ENCODE measurements at places on chromosomes 12 and 14.

- DNase-seq = no peak
These were observed 540.1 kb upstream of the MIS18BP1 start for GRCh38 chr14:45793081-45793480.

GRCh38 chr12:77689510-77690086 is 141.1 kb upstream of the NAV3 start:
- DNase-seq = no peak

GRCh38 chr14:102505775-102506625 is 3.6 kb downstream of the ANKRD9 start:
- no peak for DNase-seq

DNA sequence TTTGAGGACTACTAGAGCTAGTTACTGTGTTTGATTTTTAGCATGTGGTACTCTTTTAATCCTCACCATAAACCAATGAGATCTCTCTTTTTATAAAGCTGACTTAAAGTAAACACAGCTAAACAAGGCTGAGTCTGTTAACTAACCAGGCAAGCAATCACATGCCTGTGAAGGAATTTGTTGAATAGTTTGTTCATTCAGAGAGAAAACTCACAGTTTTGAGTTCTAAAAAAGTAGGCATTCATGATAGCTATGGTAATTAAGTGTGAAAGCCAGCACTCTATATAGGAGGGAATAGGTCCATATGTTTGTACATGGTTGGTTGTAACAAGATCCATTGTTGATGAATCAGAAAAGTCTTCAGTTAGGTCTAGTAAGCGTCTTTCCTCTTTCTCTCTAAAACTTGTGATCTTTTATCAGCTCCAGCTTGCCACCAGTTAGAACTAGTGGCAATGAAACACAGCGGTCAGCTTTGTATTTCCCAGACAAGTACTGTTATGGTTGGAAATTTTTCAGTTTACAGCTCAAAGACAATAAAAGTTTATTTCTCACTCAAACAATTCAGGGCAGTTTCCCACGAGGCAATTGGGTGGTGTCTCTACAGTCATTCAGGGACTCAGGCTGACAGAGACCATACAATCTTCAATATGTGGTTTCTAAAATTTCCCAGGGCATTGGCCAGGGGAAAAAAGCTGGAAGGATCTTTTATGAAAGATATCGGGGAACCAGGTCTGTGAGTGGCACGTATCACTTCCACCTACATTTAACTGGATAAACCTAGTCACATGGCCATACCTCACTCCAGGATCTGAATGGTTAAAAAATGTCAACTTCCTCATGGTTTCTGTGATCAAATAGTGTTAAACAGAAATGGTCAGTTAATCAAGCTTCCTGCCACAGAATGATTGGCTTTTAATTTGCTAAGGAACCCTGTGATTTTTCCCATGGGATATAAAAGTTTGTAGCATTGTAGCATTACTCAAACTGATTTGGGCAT is 203.1 kb downstream of the KIF21A start:
- no peak for DNase-seq

GRCh38 chr14:74979442-74980397 is 23.0 kb upstream of the EIF2B2 start:
- no peak for DNase-seq

- no peak for DNase-seq
These were observed 68.2 kb upstream of the EVL start for GRCh38 chr14:99996951-99997571.

- no peak for DNase-seq
These were observed 253.1 kb upstream of the PELI2 start for GRCh38 chr14:55864890-55865655.

- DNase-seq = no peak
These were observed 729 bp upstream of the GAPDH start for GRCh38 chr12:6533653-6533922.

GRCh38 chr14:56580221-56580711 is 668 bp downstream of the TMEM260 start:
- no peak for DNase-seq

- no peak for DNase-seq
These were observed 455.4 kb upstream of the FAR2 start for GRCh38 chr12:28693565-28694219.

- DNase-seq = no peak
These were observed 4.6 kb upstream of the MFAP5 start for GRCh38 chr12:8667270-8667669.

DNA sequence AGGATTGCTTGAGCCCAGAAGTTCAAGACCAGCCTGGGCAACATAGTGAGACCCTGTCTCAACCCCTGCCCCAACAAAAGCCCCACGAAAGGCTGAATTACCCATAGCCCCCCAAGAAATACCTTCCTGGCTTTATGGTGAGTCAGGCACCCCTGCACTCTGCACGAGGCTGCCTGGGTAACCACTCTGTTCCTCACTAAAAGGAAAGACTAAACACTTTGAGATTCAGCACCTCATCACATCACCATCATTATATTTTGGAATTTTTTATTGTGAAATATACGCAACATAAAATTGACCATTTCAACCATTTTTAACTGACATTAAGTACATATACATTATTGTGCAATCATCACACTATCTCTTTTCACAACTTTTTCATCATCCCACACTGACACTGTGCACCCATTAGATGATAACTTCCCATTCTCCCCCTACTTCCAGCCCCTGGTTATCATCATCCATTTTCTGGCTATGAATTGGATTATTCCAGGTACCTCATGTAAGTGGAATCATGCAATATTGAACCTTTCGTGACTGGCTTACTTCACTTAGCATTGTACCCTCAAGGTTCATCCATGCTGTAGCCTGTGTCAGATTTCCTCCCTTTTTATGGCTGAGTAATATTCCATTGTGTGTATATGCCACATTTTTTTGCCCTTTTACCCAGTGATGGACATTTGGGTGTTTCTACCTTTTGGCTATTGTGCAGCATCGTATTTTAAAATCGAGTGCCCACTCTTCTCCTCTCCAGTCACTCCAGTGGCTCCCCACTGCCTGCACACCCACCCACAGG is 51.5 kb downstream of the TSPAN9 start:
- no peak for DNase-seq

GRCh38 chr12:52243856-52244614 is 11.0 kb downstream of the KRT7 start:
- DNase-seq = peak; percentile 25

GRCh38 chr12:117502633-117503032 is 141.2 kb upstream of the NOS1 start:
- DNase-seq = no peak

DNA sequence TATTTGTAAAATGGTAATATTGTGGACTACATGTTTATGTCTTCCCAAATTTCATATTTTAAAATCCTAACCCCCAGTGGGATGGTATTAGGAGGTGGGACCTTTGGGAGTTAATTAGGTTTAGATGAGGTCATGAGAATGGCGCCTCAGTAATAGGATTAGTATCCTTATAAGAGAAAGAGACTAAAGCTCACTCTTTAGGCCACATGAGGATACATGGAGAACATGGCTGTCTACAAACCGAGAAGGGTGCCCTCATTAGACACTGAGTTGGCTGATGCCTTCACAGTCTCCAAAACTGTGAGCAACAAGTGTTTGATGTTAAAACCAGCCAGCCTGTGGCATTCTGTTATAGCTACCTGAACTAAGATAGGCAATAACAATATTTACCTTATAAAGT is 58.3 kb upstream of the OTOGL start:
- no peak for DNase-seq

DNA sequence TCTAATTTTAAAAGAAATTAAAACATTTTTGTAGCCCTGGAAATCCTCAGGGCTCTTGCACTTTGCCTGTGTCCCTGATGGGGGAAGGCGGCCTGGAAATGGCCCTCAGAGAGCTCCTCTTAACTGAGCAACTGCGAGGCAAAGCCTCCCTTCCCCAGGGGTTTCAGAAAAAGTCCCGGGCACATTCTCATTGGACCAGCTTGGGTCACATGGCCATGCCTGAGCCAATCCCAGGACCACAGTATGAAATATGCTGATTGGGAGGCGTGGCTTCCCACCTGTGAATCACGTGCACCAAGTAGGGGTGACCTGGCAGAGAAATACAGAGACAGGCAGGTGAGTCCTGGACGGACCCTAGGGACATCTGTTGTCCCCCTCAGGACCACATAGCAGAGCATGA is 90.4 kb upstream of the SFSWAP start:
- no peak for DNase-seq

Measured in activated T-helper 1 cell treated with anti-CD3 and anti-CD28 coated beads, Interleukin-2, amount 50 U/mL, for 16 hours (primary cell).